ENCODE measurements at places on chromosomes 3 and 15.

DNA sequence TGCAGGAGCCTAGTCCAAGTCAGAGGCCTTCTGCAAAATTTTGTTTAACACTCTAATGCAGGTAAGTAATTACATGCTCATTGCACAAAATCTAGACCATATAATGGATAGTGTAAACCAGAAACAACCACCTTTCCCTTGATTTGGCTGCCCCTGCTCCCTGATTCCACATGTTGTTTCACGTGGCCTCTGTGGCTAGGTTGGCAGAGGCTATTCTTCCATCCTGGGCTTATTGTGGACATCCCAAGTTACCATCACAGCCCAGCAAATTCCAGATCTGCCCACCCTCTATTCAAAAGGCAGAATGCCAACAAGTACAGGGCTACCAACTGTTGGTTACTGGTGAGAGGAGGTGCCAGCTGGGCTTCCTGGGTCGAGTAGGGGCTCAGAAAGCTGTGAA is 794.5 kb upstream of the GRM7 start:
- DNase-seq = no peak

DNA sequence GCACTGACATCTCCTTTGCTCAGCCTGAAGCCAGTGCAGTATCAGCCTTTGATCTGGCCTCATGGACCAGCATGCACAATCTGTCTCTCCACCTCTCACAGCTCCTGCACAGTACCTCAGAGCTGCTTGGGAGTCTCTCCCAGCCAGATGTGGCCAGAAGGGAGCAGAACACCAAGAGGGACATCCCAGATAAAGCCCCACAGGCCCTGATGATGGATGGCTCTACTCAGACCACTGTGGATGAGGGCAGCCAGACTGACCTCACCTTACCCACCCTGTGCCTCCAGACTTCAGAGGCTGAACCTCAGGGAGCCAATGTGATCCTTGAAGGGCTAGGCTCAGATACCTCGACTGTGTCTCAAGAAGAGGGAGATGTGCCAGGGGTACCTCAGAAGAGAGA is 44.4 kb downstream of the CDAN1 start:
- DNase-seq = no peak

GRCh38 chr3:136904746-136905145 is 42.7 kb downstream of the NCK1 start:
- DNase-seq = no peak

DNA sequence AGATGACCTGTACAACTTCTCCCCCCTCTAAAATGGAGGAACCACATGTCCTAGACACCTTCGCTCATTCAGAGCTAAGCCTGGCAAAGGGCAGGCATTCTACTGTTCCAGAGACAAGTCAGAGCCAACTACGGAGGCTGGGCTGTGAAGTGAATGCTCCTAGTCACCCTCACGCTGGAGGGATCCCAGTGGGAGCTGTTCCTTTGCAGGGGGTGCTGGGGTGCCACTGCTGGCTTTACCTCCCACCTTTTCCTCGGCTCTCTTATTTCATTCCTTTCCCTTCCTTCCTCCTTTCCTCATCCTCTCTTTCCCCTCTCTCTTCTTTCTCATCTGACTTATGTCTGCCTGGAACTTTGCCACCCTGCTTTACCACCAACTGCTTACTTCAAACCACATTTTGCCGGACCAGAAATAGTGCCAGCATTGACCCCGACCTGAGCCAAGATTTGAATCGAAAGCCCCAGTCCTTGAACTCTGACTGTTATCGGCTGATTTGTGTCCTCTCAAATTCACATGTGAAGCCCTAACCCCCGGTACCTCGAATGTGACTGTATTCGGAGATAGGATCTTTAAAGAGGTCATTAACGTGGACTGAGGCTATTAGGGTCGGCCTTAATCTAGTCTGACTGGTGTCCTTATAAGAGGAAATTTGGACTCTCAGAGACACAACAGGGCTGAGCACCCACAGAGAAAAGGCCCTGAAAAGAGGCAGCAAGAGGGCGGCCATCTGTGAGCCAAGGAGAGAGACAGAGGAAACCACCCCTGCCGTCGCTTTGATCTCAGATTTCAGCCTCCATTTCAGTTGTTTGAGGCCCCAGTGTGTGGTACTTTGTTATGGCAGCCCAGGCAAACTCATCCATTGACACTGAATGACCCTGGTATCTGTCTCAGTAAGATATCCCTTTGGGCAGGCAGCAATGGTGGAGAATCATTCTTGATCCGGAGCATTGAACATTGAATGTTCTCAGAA is 31.3 kb upstream of the TBC1D21 start:
- DNase-seq = peak; percentile 53

- DNase-seq = no peak
Measured at GRCh38 chr15:98858610-98859023, 149.0 kb downstream of the PGPEP1L start.

GRCh38 chr3:37970802-37971201 is 19.8 kb upstream of the VILL start:
- no peak for DNase-seq

DNA sequence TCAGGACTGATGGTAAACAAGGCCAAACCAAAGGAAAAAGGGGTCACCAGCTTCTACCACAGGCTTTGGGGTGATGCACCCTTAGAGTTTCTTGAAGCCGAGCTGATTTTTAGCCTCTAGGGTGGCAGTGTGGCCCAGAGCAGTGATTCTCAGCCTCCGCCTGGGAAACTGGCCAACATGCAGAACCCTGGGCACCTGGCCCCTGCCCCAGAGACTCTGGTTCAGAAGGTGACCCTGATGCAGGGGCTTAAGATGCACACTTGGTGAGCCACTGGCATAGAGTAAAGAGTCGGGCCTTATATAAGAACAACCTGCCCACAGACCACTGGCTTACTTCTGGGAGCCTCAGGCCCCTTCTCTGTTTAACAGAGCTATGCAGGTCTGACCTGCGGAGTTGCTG is 44.5 kb downstream of the SYNM start:
- no peak for DNase-seq

DNA sequence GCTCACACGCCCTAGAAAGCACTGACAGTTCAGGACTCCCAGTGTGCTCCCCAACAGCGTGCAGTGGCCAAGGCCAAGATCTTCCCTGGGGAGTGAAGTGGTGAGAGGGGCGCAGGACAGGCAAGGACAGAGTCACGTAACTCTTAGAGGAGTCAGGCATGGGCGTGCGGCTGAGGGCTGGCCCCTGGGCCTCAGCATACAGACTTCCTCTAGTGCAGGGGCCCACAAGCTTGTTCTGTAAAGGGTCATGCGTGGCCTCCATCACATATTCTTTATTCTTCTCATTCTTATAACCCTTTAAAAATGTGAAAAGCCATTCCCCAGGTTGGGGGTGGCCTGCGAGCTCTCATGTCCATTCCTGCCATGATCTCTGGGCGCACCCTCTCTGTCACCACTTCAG is 25.2 kb downstream of the TMEM43 start:
- no peak for DNase-seq

DNA sequence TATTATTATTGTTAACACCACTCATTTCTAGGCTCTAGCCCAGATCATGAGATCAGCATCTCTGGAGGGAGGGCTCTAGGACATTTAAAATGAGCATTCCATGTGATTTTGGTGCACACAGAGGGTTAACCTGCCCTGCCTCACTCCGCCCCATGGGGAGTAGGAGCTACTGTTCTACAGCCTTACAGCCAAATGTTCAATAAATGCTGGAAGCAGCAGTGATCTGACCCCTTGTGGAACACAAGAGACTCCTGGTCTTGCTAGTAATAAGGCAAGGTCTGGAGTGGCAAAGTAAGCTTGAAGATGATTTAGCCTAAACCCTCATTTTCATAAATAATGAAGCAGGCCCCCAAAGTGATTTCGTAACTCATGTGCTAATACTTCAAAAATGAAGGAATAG is 166.4 kb upstream of the EOMES start:
- no peak for DNase-seq

DNA sequence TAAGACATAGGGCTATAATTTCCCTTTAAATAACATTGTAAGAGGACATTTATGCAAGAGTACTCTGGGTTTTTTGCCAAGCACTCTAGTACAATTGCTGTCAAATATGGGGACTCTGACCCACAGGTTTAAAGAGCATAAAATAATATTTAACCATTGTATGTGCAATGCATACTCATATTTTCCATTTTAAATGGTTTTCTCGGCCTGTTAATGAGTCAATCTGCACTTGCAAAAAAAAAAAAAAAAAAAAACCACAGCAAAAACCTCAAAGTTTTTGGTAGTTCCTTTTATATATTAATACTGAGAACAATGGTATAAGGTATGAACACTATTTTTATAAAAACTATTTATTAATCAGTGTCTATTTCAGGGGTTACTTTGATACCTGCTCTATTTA is 304.0 kb upstream of the CBLB start:
- no peak for DNase-seq

- DNase-seq = no peak
Measured at GRCh38 chr15:40680151-40680550, 14.8 kb upstream of the RAD51 start.

DNA sequence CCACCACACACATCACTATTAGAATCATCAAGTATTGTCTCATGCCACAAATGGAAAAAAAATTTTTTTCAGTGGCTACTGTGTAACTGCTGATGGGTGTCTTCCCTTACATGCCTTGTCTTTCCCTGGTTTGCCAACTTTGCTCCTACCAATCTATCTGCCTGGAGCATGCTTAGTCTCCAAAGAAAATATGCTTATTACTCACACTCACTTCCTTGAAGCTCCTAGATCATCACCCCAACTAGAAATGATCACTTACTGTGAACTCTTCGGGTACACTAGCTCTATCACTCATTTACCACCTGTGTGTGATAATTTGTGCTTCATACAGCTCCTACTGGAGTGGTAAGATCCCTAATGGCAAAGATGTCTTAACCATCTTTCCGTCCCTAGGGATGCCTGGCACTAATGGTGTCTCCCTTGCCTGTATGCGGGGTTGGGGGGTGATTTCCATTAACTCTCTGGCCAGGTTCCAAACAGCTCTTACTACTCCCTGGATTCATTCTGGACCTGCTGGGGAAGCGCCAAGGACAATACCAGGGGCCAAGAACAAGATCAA is 799 bp downstream of the VPS33B start:
- no peak for DNase-seq

DNA sequence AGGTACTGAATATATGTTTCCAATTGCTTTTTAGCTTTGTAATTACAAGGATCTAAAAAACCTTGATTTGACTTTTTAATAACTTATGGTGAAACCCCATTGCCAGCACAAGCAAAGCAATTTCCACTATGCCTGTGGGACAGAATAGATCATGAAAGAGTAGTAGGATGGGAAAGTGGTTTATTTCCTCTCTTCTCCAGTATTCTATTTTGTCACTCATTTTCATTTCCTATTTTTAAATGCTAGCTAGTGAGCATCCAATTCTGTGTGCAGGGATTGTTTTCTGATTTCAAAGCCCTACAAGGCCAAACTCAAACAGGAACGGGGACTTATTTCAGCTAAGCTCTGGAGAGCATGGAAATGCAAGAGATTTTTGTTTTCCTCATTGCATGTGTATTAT is 132.0 kb upstream of the TGFBR2 start:
- DNase-seq = no peak

DNA sequence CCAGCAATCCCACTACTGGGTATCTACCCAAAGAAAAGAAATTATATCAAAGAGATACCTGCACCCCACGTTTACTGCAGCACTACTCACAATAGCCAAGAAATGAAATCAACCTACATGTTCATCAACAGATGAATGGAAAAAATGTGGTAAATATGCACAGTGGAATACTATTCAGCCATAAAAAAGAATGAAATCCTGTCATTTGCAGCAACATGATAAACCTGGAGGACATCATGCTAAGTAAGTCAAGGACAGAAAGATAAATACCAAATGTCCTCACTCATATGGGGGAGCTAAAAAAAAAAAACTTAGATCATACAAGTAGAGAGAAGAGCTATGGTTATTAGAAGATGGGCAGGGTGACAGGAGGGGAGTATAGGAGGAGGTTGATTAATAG is 9.1 kb downstream of the ZBTB11 start:
- no peak for DNase-seq

DNA sequence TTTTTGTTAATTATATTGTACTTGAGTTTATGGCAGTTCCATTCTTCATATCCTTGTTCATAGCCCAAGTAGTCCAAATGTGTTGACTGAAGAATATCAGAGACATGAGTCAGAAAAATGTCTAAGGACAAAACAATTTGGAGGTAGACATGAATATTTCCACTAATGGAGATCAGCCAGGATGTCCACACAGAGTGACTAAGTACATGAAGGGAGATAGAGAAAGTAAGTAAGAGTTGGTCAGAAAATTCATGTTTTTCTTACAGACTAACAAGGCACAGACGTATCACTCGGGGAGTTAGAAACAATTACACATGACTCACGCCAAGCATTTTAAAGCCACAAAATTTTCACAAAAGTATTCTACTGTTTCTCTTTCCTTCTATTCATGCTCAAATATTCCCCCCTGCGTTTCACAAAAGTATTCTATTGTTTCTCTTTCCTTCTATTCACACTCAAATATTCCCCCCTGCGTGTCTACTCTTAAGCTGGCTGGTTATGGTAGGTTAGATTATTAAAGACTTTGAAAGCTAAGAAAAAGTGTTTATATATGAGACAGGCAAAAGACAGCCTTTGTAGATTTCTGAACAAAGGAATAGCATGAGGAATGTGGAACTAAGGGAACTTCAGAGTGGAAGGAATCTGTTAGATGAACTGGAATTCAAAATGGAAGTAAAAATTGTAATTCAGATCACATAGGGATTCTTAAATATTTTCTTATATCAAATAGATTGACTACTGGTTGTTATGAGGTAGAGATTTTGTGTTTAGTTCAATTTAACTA is 648.7 kb upstream of the CCDC54 start:
- peak; percentile 52 for DNase-seq

DNA sequence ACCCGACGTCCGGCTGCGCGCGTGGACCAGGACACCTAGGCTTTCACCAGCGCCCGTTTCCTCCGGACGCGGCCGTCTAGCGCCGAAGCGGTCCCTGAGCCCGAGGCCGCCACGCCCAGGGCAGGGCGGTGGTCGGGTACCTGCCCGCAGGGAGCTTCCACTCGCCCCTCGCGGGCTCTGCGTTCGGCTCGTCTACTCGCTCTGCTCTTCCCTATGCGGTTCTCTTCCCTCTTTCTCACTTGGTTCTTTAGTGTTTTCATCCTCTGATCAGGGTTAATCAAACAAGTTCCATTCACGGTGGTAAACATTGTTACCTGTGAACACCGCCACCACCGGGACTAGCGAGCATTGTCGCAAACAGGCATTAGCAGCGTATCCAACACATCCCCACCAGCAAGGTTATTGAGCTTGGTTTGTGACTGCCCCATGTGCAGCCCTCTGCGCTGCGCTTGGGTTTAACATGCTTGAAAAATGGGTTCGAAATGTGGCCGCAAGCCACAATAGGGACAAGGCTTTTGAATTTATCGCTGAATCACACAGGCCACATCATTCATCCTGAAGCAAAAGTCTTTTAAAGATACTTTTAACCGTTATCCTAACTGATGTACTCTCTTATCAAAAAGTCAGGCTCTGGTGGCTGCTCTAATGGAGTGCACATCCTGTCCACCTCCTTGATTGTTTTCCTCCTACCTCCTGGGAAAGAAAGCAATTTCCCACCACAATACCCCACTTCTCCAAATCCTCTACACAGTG is 843 bp upstream of the CD47 start:
- DNase-seq = no peak

DNA sequence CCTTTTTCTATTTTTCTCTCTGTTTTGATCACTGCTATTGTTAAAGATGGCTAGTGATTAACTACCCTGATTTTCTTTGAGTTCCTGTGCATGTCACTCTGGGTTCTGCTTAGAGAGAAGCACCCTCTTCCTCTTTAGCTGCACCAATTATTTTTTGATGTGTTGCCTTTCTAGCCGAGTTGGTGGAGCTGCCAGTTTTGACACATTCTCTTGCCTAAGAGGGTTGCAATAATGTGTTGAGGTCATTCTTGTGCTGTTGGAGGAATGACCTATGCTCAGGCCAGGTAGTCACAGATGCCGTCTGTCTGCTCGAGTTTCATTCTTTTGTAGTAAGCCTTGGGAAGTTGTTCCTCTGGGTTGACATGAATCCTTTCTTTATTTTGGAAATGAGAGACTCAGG is 84.6 kb upstream of the DPH6 start:
- no peak for DNase-seq

All from MG63 (cell line).